CD4-positive, alpha-beta T cell (primary cell): ENCODE measurements at places on chromosomes 16 and 17. TPM values are rescaled to one million over a fixed set of nuclear protein-coding genes. Genes with fewer than 3 reads are reported as not detected.

The SLC4A1 gene
- total RNA-seq, result not detected

DNA sequence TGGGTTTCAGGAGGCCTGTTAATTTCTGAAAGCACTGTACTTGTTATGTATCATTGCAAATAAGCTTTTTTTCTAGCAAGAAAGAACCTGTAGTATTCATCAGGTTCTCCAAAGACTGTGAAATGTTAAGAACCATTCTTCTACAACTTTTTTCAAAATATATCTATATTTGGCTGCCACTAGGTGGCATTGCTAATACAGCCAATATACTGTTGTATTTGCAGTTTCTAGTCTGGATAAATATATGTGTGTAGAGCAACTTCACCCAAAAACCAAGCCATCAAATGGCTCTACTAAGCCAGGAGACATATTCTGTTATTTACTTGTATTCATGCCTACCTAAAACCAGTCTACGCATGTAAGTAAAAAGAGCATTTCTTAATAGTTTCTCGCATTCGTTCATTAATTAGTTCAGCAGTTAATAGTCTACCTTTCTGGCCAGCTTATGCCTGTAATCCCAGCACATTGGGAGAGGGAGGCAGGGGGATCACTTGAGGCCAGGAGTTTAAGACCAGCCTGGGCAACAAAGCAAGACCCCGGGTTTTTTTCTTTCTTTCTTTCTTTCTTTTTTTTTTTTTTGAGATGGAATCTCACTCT is 39.5 kb downstream of the VMP1 start:
- no peaks in the 10 kb centered on the region for H3K27me3 ChIP-seq
- H3K4me3 ChIP-seq, result no peak overlapping the region
- peak; percentile 55 for DNase-seq
- peaks cover 6% of the 10 kb centered on the region for H3K4me1 ChIP-seq
- H3K36me3 ChIP-seq, result peaks cover 6% of the 10 kb centered on the region
- H3K27ac ChIP-seq, result no peak overlapping the region

GRCh38 chr16:73735018-73735417 is 561.6 kb upstream of the PSMD7 start:
- no peaks in the 10 kb centered on the region for H3K36me3 ChIP-seq
- no peak overlapping the region for H3K4me3 ChIP-seq
- no peaks in the 10 kb centered on the region for H3K27me3 ChIP-seq

DNA sequence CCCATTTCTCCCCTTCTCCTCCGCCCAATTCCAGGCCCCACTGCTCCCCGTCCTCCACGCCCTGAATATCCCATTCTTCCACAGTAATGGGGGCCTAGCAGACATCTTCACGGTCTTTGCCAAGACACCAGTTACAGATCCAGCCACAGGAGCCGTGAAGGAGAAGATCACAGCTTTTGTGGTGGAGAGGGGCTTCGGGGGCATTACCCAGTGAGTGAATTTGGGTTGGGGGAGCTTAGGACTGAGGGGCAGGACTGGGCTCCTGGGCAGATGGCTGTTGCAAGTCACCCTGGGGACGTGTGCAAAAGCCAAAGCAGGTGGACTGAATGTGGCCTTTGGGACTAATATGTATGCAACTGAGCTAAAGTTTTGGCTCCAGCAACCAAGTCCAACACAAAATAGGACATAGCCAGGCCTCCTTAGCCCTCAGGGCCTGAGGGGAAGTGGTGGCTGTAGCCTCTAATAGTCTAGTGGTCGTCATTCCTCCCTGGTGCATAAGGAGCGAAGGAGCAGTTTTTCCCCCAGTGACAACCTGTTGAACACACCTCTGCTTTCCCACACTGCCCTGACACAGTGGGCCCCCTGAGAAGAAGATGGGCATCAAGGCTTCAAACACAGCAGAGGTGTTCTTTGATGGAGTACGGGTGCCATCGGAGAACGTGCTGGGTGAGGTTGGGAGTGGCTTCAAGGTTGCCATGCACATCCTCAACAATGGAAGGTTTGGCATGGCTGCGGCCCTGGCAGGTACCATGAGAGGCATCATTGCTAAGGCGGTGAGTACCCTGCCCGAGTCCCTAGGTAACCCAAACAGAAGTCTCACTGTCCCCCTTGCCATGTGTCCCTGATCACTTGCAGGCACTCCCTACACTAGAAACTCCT is 2.6 kb downstream of the ACADVL start:
- DNase-seq, result no peak
- no peak overlapping the region for H3K4me3 ChIP-seq
- peak overlapping the region; percentile 13 for H3K27ac ChIP-seq
- H3K36me3 ChIP-seq, result peaks cover 55% of the 10 kb centered on the region
- peaks cover 41% of the 10 kb centered on the region for H3K4me1 ChIP-seq
